ENCODE measurements at places on chromosomes 4 and X. TPM values are rescaled to one million over a fixed set of nuclear protein-coding genes. Genes with fewer than 3 reads are reported as not detected.

DNA sequence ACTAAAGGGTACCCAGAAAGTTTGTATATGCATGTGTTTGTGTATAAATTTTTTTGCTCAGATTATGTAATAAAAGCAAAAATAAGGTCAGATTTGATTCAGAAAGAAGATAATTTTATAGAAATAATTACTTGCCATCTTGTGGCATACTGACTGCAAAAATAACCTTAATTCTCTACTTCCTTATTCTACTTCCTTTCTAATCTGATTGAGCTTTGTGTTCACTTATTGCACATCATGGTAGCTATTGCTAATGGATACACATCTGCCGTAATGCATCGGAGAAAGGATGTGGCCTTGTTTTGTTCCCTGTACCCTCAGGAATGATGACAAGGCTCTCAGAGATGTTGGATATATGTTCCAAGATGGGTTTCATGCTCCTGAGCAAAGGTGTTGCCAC lies 10.5 kb upstream of the GNPDA2 start:
- DNase-seq: no peak

The HSFX3 gene
- not detected for total RNA-seq

The MSMO1 gene
- 12.3 TPM for total RNA-seq

GRCh38 chr4:184775854-184776555 lies 42.1 kb upstream of the CENPU start:
- no peak for DNase-seq

GRCh38 chr4:8857766-8858700 lies 13.6 kb downstream of the HMX1 start:
- DNase-seq: no peak

The GAGE12F gene
- not detected for total RNA-seq

GRCh38 chr4:4914059-4914820 lies 54.8 kb downstream of the MSX1 start:
- DNase-seq: no peak

The NXF2 gene
- not detected for total RNA-seq

- DNase-seq: no peak
Measured at GRCh38 chr4:82225030-82225429, 148.8 kb downstream of the HNRNPD start.

Measured in thoracic aorta (tissue), 2 donors.